ENCODE measurements at places on chromosomes 16 and 17. TPM values are rescaled to one million over a fixed set of nuclear protein-coding genes. Genes with fewer than 3 reads are reported as not detected.

Gene EPN2
- total RNA-seq, result 25.8 TPM

Gene RPL13
- total RNA-seq, result 2,272 TPM

Gene ACD
- 46.1 TPM for total RNA-seq

Gene SMIM5
- not detected for total RNA-seq

Gene SYCE1L
- 1.6 TPM for total RNA-seq

Gene APOH
- total RNA-seq, result not detected
